ENCODE measurements at places on chromosomes 12 and 14. TPM values are rescaled to one million over a fixed set of nuclear protein-coding genes. Genes with fewer than 3 reads are reported as not detected.

BAZ1A gene
- total RNA-seq: 19.2 TPM

NDUFB1 gene
- 148 TPM for total RNA-seq

ALKBH1 gene
- total RNA-seq: 10.7 TPM

KLRB1 gene
- 0.33 TPM for total RNA-seq

SRRM4 gene
- total RNA-seq: 3.8 TPM

BLTP3B gene
- total RNA-seq: 44.9 TPM

AQP2 gene
- total RNA-seq: not detected

POTEG gene
- not detected for total RNA-seq

SYT1 gene
- total RNA-seq: 100 TPM
